GM23248 (cell line): ENCODE measurements at places on chromosomes 16 and 17.

DNA sequence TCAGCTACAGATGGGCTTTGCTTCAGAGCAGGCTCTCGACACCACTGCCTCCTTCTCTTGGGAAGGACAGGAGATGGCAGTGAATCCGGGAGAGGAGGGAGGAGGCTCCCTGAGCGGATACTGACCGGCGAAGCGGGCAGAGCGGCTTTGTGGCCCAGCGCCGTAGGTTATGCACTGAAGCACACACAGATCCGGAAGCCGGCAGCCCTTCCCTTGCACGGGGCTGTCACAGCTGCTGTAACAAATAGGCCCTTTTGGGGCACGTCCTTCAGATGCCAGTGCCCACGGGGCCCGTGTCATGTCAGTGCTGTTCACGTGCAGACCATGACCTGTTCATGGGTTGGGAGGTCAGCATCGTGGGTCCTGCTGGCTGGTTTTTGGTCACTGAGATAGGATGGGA is 144.7 kb upstream of the CHMP6 start:
- DNase-seq, result no peak

DNA sequence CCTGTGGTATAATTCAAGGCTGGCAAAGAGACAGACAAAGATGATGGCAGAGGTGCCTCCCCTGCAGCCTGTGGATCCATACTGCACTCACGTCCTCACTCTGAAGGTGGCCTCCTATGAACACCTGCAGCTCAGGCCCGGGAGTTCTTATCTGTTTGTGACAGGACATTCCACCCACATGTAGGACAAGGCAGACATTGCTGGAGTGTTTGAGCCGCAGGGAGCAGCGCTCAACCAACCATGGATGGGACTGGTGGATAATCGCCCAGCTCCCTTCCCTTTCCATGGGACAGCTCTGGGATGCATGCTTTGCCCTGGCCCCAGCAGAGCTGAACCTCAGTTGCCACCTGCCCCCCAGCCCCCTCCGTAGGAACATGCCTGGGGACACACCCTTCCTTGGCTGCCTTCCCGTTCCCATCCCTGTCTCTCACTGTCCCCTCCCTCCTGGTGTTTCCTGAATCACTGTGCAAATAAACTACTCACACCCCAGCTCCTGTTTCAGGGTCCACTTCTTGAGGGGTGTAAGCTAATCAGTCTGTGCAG is 22.2 kb downstream of the ITPRIPL2 start:
- peak; percentile 34 for DNase-seq

DNA sequence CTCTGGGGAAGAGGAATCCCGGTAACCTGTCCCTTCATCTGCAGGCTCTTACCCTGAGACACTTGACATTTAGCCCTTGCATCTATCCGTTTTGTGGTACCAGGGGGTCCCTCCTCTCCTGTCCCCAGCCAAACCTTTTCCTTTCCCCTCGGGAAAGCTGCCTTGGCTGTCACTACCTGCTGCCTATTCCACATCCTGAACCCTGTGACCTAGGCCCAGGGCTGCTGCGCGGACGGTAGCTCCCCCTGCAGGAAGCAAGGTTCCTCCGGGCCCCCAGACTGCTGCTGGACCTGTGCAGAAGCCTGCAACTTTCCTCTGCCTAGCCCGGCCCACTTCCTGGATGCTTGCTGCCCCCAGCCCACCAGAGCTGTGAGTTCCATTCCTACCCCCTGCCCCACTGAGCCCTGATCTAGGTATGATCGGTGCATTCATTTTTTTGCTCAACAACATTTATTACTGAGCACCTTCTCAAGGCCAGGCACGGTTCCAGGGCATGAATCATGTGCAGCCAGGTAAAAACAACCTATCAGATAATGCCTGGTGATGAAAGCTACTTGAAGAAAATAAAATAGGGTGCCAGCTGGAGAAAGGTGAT is 10.5 kb upstream of the ALDOA start:
- DNase-seq, result no peak

DNA sequence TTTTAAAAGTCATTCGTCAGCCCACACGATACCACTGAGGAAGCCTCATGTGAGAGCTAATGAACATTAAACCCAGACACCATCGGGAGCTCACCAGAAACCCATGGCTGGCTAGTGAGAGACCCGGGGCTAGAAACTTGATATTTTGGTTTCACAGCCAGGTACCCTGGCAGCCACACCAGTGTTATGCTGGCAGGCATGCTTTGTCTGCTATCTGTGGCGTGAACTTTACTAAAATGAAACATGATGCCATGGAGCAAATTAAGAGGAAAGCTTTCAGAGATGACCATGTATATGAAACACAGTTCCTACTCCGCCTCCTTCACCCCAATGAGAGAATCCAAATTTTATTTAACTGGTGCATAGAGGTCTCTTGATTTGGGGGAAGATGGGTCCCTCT is 291.2 kb downstream of the IRX3 start:
- DNase-seq, result no peak

GRCh38 chr16:25606069-25606468 is 85.7 kb upstream of the HS3ST4 start:
- DNase-seq, result no peak

- DNase-seq, result no peak
These were observed 70.6 kb upstream of the MED9 start for GRCh38 chr17:17406225-17406624.

DNA sequence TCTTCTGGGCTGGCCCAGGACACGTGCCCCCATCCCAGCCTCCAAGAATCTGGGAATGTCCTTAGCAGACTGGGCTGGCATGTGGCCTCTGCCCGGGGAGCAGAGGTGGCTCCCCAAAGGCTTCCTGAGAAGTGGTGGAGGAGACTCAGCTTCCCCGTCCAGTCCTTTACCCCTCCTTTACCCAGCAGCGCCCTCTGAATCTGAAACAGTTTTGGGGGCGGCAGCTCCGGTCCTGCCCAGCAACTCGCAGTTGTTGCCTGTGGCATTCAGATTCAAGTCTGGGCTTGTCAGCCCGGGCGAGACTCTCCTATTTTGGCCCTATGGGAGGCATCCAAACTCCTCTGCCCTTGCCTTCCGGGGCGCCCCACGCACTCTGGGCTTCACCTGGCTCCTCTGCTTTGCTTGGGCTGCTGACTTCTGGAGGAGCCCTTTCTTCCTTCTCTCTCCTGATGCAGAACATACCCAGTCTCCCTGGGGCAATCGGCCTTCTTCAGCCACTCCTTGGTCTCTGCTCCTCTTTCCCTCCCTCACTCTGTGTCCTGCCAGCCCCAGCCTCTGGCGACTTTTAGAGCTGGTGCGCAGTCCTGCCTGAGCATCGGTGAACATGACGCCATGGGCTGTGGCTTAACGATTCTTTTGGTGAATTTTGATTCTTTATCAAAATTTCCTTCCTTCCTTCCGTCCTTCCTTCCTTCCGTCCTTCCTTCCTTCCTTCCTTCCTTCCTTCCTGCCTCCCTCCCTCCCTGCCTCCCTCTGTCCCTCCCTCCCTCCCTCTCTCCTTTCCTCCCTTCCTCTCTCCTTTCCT is 55.2 kb downstream of the CMIP start:
- DNase-seq, result no peak

- DNase-seq, result peak; percentile 22
These were observed 29.6 kb downstream of the ACSF3 start for GRCh38 chr16:89123001-89123830.
